Effector memory CD4-positive, alpha-beta T cell (primary cell): ENCODE measurements at places on chromosomes 7 and 10.

DNA sequence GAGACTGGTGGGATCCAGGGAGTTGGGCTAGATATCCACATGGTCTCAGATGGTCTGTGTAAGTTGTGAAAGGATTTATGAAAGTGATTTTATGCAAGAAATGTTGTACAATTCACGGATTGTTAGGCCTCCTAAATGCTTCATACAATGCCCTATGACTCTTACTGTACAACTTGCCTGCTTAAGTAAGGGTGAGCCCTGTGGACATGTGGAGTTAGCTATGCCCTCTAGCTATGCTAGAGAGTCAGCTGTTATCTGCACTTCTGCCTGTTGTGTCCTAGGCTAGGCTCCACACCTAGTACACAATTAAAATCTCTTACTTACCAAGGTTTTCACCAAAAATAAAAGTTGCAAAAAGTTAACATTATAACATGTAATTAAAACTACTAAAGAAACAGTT lies 1.7 kb upstream of the CFAP43 start:
- H3K4me1 ChIP-seq = peaks cover 7% of the 10 kb centered on the region
- H3K36me3 ChIP-seq = no peaks in the 10 kb centered on the region
- no peak for DNase-seq
- H3K27me3 ChIP-seq = peaks cover 5% of the 10 kb centered on the region
- no peak overlapping the region for H3K4me3 ChIP-seq

DNA sequence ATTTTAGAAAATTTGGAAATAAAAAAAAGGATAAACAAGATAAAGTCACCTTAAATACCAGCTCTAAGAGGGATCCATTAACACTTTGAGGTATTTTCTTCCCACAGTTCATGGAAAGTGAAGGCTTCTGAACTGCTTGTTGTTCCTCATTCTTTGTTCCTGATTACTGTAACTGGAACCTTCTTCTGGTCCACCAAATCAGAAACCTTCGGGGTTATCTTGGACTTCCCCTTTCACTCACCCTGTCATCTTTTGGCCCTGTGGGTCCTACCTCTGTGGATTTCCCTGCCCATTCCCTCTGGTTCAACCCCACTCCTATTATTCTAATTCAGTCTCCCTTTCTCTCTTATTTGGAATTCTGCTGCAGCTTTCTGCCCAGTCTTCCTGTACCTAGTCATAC lies 116.5 kb upstream of the PRPS1L1 start:
- H3K4me1 ChIP-seq = no peaks in the 10 kb centered on the region
- H3K36me3 ChIP-seq = no peaks in the 10 kb centered on the region
- H3K4me3 ChIP-seq = no peak overlapping the region
- no peaks in the 10 kb centered on the region for H3K27me3 ChIP-seq
- no peak for DNase-seq
- no peak overlapping the region for H3K27ac ChIP-seq

DNA sequence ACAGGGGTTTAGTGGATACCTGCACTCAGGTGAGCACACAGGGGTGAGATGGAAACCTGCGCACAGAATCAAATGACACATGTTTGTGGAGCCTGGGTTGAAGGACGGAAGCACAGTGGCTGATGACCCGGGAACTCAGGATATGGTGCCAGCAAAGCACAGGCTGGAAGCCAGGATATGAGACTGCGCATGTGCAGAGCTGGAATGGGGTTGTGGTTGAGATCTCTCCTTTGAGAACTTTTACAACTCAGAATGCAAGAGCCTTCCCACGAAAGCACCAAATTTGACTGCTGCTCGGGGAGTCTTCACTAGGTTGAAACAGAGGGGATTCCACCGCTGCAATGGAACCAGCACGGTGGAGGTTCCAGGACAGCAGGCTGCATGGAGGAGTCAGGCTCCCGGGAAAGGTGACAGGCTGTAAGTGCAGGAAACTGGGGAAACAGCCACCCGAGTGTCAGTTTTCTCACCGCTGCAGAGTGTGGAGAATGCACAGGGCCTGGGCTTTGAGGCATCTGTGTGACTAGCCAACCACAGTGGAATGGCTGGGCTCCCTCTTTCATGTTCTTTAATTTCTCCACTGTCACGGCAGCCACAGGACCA lies 133.4 kb upstream of the TCERG1L start:
- H3K36me3 ChIP-seq = no peaks in the 10 kb centered on the region
- no peak for DNase-seq
- H3K27ac ChIP-seq = no peak overlapping the region
- no peaks in the 10 kb centered on the region for H3K4me1 ChIP-seq
- no peak overlapping the region for H3K4me3 ChIP-seq

DNA sequence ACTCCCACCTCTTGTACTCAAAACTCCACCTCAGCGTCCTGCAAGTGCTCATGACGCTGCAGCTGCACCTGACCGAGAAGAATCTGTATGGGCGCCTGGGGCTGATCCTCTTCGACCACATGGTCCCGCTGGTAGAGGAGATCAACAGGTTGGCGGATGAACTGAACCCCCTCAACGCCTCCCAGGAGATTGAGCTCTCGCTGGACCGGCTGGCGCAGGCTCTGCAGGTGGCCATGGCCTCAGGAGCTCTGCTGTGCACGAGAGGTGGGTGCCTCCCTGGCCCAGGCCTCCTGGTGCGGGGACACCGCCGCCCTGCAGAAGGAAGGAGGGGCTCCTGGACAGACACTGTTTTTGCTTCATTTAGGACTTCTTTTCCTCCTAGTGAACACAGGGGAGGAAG lies 10.3 kb downstream of the INTS15 start:
- H3K4me3 ChIP-seq = no peak overlapping the region
- no peak overlapping the region for H3K27ac ChIP-seq
- H3K36me3 ChIP-seq = peaks cover 76% of the 10 kb centered on the region
- no peaks in the 10 kb centered on the region for H3K27me3 ChIP-seq
- no peak for DNase-seq

DNA sequence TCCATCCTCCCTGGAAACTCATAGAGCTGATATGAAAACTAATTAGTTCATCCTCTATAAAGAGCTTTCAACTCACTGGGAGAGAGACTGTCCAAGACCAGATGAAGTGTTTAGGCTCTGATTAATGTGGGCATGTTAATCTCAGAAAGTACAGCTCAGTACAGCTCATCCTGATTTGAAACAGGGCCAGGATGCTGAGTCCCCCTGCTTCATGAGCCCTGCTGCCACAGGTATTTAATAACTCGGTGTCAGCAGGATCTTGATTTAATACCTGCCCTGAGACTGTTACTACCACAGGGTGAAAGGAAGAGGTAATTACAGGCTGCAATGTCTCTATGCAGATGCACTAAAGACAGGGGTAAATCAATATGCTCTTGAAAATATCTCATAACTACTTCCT lies 10.8 kb downstream of the LMOD2 start:
- no peak for DNase-seq
- no peak overlapping the region for H3K27ac ChIP-seq
- no peaks in the 10 kb centered on the region for H3K36me3 ChIP-seq

DNA sequence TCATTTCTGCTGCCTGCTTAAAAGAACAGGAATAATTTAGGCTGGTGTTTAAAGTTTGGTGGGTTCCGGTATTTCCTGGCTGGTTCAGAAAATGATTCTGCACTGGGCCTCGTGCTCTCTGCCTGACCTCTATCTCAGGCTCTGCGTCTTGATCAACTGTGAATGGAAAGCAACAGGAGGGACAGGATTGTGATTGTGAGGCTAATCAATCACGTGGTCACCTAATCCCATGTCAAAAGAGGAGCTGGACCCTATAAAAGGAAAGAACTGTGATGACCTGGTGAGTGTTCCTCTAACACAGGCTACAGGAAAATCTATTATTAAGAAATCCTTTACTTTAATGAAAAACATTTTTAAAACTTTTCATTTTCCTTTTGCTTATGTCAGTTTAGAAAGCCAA lies at the start of gene DHX32:
Gene DHX32, minus strand, starts transcription at position 101 of the 400 bp plus-strand sequence. CDS start 468 bp downstream, outside the sequence.
- no peaks in the 10 kb centered on the region for H3K36me3 ChIP-seq
- H3K4me1 ChIP-seq = no peaks in the 10 kb centered on the region
- no peak within 1 kb of the TSS for H3K4me3 ChIP-seq
- no peaks in the 10 kb centered on the region for H3K27me3 ChIP-seq

- H3K36me3 ChIP-seq = peaks cover 13% of the 10 kb centered on the region
- H3K27me3 ChIP-seq = no peaks in the 10 kb centered on the region
- H3K27ac ChIP-seq = no peak overlapping the region
- DNase-seq = no peak
- no peaks in the 10 kb centered on the region for H3K4me1 ChIP-seq
- no peak overlapping the region for H3K4me3 ChIP-seq
Observed at GRCh38 chr10:31836569-31837406, 91.8 kb downstream of the ARHGAP12 start.

GRCh38 chr7:154857728-154858681 lies 144.9 kb downstream of the PAXIP1 start:
- H3K36me3 ChIP-seq = no peaks in the 10 kb centered on the region
- H3K27ac ChIP-seq = no peak overlapping the region
- H3K4me1 ChIP-seq = no peaks in the 10 kb centered on the region
- H3K4me3 ChIP-seq = no peak overlapping the region

- no peak overlapping the region for H3K4me3 ChIP-seq
- no peaks in the 10 kb centered on the region for H3K27me3 ChIP-seq
- no peak overlapping the region for H3K27ac ChIP-seq
- peaks cover 12% of the 10 kb centered on the region for H3K4me1 ChIP-seq
Observed at GRCh38 chr7:157466867-157467261, 130.1 kb downstream of the DNAJB6 start.

DNA sequence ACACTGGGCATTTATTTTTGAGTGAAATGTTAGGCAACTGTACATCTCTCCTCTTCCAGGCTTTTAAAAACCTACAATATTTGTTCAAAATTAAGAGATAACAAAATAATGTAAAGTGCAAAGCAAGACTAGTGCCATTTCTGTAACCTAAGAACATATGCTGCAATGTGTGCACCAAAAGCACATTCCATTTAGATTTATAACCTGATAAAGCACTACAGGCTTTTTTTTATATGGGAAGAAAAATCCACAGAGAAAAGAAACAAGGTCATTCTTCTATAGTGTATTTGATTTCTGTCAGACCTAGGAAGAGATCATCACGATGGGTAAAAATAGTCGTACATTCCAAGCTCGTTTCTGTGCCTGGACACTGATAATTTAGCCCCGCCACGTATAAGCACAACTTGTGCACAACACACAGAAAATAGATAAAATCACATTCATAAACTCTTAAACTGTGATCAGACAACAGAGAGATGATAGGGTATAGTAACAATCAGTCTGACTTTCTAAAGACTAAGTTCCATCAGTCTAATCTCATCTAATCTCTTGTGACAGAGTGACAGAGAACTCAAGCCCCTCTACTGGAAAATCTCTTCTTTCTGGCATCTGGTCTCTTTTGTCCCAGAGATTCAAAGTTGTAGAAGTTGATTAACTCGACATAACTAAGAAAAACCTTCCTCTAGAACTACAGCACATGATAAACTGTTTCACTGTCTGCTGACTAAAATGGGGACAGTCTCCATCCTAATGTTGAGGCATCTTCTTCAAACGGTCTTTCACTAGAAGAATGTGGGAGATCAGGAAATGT lies 6.7 kb downstream of the LAMB1 start:
- H3K36me3 ChIP-seq = no peaks in the 10 kb centered on the region
- no peaks in the 10 kb centered on the region for H3K27me3 ChIP-seq
- no peak overlapping the region for H3K27ac ChIP-seq
- H3K4me1 ChIP-seq = no peaks in the 10 kb centered on the region

DNA sequence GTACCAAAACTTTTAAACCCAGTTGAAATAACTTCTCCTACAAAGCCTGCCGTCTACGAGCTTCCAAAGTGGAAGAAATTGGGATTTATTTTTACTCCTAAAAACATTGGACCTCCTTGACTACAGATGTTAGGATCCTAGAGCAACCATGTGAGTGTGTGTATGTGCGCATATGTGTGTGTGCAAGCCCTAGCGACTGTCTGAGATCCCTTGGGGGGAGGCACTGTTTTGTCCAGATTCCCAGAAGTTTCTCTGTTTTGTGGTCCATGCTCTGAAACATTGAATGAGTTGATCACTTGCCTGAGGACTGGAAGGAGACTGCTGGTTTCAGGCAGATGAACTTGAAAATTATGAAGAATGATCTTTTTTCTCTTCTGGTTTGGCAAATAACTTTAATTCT lies 312.3 kb upstream of the ZNF32 start:
- no peaks in the 10 kb centered on the region for H3K4me1 ChIP-seq
- H3K27me3 ChIP-seq = no peaks in the 10 kb centered on the region
- no peak for DNase-seq
- H3K4me3 ChIP-seq = no peak overlapping the region
- H3K36me3 ChIP-seq = no peaks in the 10 kb centered on the region
- H3K27ac ChIP-seq = no peak overlapping the region

GRCh38 chr7:148303295-148304082 lies 287.1 kb upstream of the C7orf33 start:
- DNase-seq = no peak
- no peaks in the 10 kb centered on the region for H3K36me3 ChIP-seq
- no peak overlapping the region for H3K27ac ChIP-seq
- no peak overlapping the region for H3K4me3 ChIP-seq

DNA sequence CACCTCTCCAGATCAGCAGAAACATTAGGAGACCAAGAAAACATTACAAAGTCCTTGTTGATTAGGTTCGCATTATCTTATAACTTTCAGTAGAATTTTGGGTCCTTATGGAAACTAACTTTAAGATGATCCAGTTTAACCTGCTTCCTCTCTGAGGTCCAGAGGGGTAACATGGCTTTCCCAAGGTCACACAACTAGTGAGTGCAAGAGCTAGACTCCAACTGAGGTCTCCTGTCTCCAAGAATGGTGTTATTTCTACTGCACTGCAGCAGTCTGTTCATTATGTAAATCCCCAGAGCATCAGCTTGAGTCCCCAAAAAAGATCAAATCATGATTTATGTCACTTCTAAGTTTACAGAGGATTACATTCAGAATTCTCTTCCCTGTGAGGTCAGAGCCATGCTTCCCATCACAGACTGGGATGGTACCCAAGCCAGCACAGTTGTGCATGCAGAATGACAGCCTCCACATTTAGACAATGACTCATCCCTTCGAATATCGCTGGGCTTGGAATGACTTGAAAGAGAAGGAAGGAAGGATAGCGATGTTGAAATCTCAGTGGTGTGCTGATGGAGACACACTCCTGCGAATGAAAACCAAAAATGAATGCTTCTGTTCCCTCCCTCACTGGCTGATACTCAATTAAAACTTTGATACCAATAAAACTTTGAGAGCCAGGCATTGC lies 163.1 kb upstream of the PLXNA4 start:
- no peaks in the 10 kb centered on the region for H3K4me1 ChIP-seq
- H3K4me3 ChIP-seq = no peak overlapping the region
- DNase-seq = no peak

- no peaks in the 10 kb centered on the region for H3K27me3 ChIP-seq
- H3K4me3 ChIP-seq = peak overlapping the region; percentile 93
- peak overlapping the region; percentile 89 for H3K27ac ChIP-seq
- peaks cover 12% of the 10 kb centered on the region for H3K36me3 ChIP-seq
Observed at GRCh38 chr7:30595436-30596013, 847 bp downstream of the GARS1 start.

GRCh38 chr10:132666705-132667341 lies 119.1 kb downstream of the NKX6-2 start:
- H3K36me3 ChIP-seq = no peaks in the 10 kb centered on the region
- H3K27ac ChIP-seq = no peak overlapping the region
- no peaks in the 10 kb centered on the region for H3K4me1 ChIP-seq
- no peak for DNase-seq
- H3K27me3 ChIP-seq = no peaks in the 10 kb centered on the region

GRCh38 chr10:67934336-67934735 lies 49.9 kb downstream of the SIRT1 start:
- DNase-seq = no peak
- H3K27ac ChIP-seq = no peak overlapping the region
- H3K27me3 ChIP-seq = no peaks in the 10 kb centered on the region
- H3K36me3 ChIP-seq = peaks cover 36% of the 10 kb centered on the region
- no peak overlapping the region for H3K4me3 ChIP-seq
